AG09309 (cell line): ENCODE measurements at places on chromosomes 11 and 22.

DNA sequence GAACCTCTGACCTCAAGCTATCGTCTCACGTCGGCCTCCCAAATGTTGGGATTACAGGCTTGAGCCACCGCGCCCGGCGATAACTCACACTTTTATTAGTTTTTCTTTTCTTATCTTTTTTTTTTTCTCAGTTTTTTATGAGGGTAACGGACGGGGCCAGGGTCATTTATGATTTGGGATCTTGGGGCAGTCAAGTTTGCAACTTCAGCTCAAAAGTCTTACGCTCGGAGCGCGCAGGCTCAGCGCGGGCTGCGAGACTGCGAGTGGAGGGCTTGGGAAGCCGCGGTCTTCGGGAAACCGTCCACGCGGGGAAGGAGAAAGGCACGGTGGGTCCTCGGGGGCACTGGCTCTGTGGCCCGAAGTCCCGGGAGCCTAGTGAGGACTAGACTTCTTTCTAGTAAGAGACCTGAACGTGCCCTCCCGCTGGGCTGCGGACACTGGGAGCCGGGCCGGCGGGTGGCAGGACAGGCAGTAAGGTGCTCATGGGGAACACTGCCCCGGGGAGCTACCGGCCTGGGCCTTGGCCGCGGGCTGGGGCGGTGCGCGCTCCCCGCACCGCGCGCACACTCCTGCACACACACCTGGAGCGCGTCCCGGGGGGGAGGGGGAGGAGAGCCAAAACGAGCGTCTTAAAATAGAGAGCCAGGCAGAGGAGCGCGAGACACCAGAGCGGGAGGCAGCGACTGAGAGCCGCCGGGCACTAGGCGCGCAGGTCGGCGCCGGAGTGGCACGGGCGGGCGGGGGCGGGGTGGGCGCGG, 476 bp upstream of the BARX2 start:
- no peak for DNase-seq

DNA sequence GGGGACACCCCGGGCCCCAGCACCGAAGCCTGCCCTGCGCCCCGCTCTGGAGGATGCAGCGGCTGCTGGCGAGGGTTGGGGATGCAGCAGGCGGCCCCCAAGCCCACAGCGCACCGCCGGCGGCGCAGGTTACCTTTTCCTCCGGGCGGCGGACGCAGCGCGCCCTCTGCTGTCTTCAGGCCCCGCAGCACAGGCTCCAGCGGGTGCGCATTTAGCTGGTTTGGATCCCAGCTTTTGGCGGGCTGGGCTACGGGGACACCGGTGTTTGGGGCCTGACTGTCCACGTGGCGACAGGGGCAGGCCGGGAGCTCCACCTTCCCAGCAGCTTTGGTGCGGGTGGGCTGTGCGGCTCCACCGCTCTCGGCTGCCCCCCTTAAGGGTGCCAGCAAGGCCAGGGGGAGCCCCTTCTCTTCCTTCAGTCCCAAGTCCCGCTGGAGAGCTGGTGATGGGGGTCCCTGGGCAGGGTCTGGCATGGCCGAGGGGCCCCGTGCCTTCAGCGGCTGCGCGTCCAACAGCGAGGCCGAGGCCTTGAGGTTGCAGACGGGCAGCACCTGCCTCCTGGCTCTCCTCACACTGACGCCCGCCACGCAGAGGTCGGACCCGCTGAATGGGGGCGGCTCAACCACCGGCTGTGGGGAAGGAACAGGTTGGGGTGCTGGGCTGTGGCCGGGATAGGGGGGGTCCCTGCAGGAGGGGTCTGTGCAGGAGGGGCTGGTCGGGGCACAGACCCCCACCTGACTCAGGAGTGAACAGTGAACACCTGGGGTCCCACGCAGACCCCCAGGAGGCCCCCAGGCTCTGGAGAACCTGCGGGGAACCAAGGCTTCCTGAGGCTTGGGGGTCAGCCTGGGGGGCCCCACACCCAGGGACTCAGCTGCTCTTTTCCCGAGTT, 18.0 kb upstream of the IL17REL start:
- no peak for DNase-seq

- DNase-seq: no peak
These were observed 31.2 kb upstream of the ATXN10 start for GRCh38 chr22:45640291-45640940.

DNA sequence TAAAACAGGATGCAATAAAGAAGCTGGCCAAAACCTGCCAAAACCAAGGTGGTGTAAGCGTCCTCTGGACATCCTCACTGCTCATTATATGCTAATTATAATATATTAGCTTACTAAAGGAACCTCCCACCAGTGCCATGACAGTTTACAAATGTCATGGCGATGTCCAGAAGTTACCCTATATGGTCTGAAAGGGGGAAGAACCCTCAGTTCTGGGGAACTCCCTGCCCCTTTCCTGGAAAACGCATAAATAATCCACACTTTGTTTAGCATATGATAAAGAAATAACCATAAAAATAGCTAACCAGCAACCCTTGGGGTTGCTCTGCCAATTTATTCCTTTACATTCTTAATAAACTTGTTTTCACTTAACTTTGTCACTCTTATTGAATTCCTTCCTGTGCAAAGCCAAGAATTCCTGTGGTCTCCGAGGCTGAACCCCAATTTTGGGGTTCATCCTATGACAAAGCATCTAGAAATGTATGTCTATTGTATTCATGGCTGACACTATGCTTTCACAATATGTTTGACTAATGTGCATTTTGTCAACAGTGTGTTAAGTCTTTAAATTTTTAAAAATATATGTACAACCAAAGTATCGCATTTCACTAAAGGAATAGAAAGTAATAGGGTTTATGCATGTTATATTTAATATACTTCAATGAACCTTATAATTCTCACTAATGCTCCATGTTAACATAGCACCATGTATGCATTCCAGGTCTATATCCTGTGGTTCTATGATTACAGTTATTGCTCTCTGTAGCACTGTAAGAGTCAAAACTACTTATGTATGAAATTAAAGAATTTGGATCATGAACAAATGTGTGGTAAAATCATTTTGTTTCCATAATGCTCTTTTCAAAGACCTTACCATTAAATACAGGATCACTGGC, 25.1 kb downstream of the LGR4 start:
- no peak for DNase-seq

- DNase-seq: no peak
These were observed 40.2 kb downstream of the RRP8 start for GRCh38 chr11:6563121-6563619.
